ENCODE measurements at places on chromosomes 2 and 18.

GRCh38 chr2:127607399-127607908 lies 38.5 kb upstream of the GPR17 start:
- DNase-seq = no peak

- no peak for DNase-seq
Measured at GRCh38 chr18:8762968-8763367, 57.6 kb downstream of the MTCL1 start.

DNA sequence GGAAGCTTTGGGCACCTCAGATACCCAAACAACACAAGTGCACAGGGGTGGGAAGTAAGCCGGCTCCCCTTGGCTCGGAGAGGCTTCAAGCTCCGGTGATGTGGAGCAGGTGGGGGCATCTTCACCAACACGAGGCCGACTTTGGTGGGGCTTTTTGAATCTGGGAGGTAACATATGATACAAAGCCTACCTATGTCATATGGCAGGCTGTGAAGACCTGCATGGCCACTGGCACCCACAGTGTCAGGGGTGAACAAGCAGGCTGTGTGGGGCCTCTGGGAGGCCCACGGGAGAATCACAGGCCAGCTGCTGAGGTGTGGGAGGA lies 109.0 kb downstream of the EIPR1 start:
- DNase-seq = no peak

DNA sequence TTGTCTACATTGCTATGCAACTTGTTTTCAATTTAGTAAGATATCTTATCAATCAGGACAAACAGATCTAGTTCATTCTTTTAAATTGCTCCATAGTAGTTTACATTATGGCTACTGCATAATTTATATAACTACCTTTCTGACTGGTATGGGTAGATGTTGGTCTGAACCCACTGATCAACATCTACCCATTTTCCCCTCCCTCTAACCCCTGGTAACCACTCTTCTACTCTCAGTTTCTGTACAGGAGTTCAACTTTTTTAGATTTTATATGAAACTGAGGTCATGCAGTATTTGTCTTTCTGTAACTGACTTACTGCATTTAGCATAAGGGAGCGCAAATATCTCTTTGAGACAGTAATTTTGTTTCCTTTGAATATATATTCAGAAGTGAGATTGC lies 73.2 kb downstream of the ITSN2 start:
- DNase-seq = no peak

DNA sequence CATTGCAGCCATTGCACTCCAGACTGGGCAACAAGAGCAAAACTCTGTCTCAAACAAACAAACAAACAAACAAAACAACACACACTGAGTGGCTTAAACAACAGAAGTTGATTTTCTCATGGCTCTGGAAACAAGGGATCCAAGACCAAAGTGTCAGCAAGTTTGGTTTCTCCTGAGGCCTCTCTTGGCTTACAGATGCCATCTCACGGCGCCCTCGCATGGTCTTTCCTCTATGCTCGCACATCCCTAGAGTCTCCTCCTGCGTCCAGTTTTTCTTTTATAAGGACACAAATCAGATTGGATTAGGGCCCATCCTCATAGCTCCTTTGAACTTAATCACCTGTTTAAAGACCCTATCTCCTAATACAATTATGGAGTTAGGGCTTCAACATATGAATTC lies 133.4 kb upstream of the LRRTM1 start:
- no peak for DNase-seq

DNA sequence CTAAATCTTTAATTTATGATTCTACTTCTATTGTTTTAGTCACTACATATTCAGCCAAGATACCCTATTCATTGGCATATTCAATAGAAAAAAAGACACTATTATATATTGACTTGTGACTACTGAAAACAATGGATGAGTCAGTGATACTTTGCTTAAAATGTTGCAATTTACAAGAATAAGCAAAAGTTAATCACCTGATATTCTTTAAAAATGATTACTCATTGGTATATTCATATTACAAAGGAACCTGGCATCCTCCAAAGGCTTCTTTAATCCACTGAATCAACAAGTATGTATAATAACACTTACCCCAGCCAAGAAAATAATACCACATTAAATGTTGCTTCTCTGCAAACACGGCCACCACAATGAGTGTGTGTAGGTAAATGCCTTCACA lies 87.8 kb downstream of the CALCRL start:
- DNase-seq = no peak

- no peak for DNase-seq
Measured at GRCh38 chr2:143759455-143759854, 630.2 kb downstream of the ARHGAP15 start.

DNA sequence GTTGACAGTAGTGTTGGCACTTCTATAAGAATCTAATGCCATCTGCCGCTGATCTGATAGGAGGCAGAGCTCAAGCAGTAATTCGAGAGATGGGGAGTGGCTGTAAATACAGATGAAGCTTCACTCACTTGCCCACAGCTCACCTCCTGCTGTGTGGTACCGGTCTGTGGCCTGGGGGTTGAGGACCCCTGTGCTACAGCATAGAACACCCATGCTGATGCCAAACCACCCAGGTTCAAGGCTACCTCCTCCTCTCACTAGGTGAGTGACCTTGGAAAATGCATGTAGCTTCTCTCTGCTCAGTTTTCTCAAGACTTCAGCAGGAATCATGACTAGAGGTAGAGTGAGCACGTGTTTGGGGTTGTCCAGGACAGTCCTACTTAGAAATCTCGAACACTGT lies 263.4 kb downstream of the SH3BP4 start:
- DNase-seq = no peak

Data from stimulated activated naive CD8-positive, alpha-beta T cell treated with anti-CD3 and anti-CD28 coated beads, Interleukin-15, Interleukin-2, amounts not matched to agents 100 U/mL and 50 U/mL, for 24 hours (primary cell).